ENCODE measurements at places on chromosomes 3 and 15.

DNA sequence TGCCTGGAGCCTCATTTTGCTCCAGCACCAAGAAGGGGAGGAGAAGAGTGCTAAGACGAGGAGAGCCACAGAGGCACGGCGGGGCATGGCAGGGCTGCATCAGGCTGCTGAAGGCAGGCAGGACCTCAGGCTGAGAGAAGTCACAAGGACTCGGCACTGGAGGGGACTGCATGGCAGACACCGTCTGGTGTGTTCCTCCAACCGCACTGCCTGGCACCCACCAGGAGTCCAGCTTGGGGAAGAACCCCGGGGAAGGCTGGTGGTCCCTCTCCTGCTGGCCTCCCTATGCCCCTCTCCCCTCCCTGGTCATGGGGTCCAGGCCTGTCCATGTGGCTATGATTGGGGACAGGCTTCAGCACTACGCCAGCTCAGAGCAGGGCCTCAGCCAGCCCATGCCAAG, 153.2 kb upstream of the MEF2A start:
- DNase-seq, result no peak

DNA sequence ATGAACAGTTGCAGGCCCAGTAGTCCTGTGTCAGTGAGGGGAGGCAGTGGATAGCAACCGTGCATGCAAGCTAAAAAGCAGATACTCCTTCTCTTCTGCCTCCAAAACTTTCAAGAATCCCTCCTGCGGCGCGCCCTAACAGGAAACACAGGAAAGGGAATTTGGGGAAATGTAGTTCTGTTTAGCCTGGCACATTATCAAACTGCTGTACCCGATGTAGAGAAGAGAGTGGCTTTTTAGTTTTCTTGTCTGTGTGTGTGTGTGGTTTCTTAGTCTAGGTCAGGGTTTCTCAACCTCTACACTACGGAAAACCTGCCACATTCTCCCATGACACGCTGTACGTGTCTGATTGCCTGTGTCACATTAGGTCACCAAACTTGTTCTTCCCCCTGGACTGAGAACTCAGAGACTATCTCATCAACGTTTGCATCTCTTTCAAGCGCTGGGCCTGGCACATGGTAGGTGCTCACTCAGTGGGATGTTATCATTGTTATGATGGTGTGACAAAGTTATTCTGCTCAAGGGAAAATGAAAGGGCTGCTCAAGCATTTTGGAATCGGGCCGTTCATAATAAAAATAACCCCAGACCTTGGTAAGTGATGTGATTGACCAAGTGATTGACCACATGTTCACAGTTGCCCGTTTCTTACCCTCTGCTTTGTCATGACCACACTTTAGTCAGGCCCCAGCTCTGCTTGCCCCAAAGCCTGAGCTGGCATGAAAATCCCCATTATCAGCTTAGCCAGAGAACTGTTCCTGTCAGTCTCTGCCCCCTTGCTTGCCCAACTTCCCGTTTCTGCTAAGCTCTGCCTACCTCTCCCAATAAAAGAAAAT, 33.2 kb downstream of the TM4SF4 start:
- DNase-seq, result peak; percentile 87

DNA sequence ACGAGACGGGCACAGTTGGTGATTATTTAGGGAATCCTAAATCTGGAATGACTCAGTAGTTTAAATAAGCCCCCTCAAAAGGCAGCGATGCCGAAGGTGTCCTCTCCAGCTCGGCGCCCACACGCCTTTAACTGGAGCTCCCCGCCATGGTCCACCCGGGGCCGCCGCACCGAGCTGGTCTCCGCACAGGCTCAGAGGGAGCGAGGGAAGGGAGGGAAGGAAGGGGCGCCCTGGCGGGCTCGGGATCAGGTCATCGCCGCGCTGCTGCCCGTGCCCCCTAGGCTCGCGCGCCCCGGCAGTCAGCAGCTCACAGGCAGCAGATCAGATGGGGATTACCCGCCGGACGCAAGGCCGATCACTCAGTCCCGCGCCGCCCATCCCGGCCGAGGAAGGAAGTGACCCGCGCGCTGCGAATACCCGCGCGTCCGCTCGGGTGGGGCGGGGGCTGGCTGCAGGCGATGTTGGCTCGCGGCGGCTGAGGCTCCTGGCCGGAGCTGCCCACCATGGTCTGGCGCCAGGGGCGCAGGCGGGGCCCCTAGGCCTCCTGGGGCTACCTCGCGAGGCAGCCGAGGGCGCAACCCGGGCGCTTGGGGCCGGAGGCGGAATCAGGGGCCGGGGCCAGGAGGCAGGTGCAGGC, 318.0 kb downstream of the FGF12 start:
- DNase-seq, result peak; percentile 21

DNA sequence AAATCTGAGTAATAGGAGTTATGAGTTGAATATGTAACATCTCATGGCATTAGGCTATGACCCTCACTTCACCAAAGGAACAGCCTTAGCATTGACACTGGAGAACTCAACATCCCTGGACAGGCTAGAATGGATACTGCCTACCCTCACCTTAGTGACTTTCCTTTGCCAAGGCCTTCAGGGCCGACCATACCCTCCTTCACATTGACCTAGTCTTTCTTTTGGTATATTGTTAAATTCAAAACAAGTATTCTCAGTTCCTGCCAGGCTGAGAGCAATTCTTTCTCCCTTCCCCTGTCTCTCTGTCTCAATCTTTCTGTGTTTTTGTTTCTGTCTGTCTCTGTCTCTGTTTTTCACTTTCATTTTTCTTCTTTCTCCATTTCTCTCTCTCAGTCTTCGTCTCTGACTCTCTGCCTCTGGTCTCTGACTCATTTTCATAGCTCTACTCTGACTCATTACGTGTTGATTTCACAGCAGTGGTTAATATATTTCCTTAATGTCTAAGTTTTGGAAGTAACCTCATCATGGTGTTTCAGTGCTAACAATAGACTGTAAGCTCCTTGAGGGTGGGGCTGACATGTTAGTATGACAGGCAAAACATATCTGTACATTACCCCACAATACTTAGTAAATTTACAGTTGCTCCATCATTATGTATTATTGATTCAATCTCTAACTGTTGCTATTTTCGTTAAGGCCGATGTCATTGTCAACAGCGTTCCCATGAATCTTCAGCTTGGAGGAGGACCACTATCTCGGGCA, 32.5 kb downstream of the PARP15 start:
- DNase-seq, result no peak

DNA sequence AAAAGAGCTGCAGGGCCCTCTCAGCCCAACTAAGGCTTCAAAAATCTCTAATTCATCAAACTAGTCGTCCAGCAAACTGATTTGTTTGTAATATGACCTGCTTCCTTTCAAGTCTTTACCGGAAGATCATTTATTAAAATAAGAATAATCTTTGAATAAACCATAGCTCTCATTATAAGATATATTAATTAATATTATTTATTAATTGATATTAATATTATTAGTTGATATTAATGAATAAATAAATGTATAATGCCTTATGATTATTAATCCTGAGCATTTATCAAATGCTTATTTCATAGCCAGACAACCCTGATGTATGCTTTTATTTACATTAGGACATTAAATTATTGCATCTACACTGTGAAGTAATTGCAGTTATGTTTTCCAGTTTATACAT, 550.7 kb upstream of the ALCAM start:
- no peak for DNase-seq

DNA sequence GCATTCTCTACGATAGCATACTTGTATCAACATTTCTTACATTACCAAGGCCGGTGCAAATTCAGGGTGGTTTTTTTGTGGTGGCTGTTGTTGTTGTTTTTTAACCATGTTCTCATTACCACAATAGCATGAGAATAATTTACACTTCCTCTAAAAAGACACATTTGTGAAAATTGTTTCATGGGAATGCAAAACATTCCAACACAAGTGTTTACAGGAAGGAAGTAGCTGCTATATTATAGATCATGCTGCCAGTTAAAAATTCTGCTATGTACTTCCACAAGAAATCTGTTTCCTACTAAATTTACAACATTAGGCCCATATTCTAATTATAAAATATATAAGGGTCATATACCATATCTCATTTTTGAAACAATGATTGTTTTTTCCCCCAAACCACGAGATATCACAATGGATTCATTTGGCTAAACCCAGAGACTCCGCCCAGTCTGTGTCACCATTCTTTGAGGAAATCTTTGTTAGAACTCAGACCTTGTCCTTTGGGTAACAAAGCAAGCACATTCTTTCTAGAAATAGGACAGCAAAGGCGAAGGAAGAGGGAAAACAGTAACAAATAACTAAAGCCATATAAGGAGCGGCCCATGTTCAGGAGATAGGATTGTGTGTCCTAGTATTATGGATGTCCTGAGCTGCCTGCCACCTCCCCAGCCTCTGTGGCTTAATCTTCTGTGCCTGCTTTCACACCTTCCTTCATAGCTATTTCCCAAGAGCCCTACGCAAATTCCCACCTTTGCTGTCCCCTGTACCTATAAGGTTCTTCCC, 60.1 kb downstream of the UACA start:
- DNase-seq, result no peak

DNA sequence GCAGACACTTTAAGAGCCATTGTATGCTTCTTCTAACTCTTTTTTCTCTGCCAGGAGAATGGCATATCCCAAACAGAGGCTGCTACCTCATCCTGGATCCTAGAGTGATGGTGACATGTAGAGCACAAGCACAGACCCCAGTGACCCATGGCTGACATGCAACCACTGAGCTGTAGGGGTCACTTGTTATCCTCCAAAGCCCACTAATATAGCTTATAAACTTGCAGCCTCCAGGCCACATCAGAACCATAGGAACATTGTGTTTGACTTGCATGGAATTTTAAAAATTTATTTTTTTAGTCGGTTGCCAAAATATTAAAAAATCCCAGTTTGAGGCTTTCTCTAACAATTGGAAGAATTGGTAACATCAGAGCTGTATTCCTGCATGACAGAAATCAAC, 283.0 kb upstream of the WNT5A start:
- no peak for DNase-seq

DNA sequence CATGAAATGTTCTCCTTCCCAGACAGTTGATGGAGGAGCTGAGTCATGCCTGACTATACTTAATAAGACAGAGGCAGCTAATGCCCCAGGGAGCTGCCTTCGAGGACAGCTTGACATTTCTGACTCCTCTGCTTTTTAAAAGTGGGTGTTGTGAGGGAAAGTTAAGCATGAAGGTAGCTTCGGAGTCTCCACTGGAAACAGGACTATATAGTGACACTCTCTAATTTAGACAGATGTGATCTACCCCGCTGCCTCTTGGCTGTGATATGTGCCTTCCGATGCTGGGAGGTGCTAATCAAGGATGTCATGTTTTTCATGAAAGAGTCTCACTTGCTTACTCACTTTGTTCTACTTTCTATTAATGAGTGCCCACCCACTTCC, 72.7 kb downstream of the IL1RAP start:
- no peak for DNase-seq

DNA sequence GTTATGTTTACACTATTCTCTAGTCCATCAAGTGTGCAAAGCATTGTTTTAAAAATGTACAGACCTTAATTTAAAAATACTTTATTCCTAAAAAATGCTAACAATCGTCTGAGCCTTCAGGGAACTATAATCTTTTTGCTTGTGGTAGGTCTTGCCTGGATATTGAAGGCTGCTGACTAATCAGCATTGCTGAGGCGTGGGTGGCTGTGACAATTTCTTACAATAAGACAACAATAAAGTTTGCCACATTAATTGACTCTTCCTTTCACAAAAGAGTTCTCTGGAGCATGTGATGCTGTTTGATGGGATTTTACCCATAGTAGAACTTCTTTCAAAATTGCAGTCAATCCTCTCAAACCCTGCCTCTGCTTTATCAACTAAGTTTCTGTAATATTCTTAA, 384.0 kb upstream of the TGFBR2 start:
- no peak for DNase-seq

DNA sequence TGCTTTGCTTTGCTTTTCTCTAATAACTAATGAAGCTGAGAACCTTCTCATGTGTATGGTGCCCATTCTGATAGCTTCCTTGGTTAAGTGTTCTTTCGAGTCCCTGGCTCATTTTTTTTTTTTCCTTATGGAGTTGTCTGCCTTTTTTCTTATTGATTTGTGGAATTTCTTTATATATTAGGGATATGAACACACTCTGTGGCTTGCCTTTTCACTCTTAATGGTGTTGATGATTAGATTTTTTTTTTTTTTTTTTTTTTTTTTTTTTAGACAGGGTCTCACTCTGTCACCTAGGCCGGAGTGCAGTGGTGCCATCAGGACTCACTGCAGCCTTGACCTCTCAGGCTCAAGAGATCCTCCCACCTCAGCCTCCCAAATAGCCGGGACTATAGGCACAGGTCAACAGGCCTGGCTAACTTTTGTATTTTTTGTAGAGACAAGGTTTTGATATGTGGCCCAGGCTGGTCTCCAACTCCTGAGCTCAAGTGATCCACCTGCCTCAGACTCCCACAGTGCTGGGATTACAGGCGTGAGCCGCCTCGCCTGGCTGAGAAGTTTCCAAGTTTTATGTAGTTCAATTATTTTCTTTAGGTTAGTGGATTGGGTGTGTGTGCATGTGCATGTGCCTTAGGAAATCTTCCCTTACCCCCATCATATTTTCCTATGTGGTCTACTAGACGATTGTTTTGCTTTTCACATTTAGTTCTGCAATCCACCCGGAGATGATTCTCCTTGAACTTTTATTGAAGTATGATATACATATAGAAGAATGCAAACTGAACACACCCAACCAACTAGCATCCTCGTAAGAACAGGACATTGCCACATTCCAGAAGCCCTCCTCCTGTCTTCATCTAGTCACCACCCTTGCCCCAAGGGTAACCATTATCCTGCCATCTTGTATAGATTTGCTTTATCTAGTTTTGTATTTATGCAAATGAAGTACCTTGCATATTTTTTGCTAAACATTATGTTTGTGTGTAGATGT, 1.7 kb upstream of the SNRPA1 start:
- no peak for DNase-seq

GRCh38 chr3:73245459-73245858, 184.0 kb downstream of the EBLN2 start:
- DNase-seq, result no peak

DNA sequence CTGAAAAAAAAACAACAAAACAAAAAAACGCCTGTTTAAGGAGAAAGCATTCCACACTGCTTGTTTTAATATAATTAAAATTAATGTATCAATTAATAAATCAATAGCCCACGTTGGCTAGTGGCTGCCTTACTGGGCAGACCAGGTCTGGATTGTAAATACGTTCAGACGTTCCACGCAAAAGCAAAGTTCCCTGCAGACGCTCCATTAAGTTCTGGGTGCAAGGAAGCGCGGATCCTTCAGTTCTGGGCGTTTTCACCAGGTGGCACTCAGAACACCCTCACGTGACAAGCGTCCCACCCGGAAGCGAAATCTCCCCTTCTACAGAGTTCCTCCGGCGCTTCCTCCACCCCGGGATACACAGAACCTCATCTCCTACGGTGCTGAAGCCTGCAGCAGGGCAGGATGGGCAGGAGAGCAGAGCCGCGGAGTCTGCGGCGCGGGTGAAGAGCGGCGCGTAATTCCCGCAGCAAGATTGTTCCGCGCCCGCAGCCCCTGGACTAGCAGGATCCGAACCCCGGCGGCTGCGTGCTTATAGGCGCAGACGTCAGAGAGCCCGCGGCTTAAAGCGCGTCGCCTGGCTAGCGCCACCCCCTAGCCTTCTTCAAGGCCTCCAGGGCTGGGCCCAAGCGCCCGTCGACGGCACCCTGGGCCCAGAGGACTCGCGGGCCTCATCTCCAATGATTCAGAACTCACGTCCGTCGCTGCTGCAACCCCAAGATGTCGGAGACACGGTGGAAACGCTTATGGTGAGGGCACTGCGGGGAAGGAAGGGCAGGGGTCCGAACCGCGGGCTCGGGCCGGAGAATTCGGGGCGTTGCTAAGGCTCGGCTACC, at the start of gene SLC25A38:
TSS of gene SLC25A38 (plus strand) at position 326 of the 836 bp plus-strand sequence. CDS start at position 681, 355 bp downstream.
- peak; percentile 89 for DNase-seq
